ENCODE measurements at places on chromosomes 5 and 9.

GRCh38 chr5:96788112-96788749, 19.5 kb downstream of the ERAP1 start:
- DNase-seq: no peak

DNA sequence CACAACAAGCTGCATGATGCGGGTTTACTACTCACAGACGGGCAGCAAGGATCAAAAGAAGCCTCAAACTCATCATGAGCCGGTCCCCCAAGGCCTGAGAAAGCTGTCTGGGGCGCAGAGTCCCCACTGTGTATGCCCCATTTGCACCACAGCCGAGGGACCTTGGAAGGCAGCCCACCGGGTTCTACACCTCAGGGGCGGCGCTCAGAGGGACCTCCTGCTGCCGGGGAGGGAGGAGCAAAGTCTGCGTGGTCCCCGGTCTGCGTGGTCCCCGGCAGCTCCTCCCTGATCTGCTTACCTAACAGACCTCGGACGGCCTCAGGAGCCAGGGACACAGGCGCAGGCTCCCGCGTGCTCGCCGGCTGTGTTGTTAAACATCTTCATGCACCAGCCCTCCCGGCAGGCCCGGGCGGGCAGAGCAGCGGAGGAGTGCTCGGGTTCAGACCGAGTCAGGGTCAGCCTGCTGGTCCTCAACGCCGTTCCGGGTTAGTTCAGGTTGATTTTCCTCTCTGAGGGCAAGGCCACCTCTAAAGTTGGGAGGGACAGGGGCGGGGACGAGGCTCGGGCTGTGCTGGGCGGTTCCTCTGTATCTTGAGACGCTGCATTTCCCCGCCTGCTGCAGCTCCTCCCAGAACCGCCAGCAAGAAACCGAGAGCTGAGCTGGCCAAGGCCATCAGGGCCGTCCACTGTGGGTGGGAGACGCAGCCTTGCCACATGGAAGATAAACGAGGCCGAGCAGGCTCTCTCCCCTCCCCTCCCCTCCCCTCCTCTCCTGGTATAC, 74.6 kb downstream of the MRPL36 start:
- DNase-seq: no peak

- DNase-seq: no peak
Observed at GRCh38 chr5:18526792-18527405, 892.6 kb downstream of the TAF11L14 start.

DNA sequence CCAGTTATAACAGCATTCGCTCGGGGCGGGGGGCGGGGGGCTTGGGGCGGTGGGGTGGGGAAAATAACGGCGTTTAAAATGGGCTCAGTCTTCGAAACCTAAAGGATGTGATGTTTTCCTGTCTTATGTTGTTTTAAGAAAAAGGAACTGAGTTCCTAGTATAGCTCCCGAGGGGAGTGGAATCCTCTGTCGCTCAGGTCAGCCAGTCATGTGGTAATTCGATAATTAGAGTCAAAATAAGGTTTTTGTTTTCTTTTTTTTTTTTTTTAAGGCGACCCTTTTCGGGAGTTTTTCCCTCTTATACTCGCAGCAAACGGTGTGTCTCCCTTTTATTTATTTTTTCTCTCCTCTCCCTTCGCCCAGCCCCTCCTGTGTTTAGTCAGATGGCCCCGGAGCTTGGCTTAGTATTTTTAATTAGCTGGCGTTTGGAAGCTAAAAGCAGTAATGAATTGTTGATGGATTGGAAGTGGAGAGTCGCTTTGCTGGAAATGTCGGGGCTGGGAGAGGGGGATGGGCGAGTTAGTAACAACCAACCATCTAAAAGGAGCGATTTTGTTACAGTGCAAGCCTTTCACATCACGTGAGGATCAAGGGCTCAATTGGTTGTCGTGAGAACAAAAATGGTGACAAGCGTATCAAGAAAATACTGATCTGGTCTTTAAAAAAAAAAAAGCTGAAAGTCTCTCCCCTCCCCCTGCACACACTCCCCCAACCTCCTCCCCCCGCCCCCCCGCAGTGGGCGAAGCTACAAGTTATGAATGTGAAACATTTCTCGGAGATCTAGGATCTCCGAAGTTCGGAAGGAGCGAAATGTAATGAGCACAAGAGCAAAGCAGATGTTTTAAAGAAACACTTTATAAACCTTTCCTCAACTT, 714 bp upstream of the ZNF608 start:
- peak; percentile 49 for DNase-seq

DNA sequence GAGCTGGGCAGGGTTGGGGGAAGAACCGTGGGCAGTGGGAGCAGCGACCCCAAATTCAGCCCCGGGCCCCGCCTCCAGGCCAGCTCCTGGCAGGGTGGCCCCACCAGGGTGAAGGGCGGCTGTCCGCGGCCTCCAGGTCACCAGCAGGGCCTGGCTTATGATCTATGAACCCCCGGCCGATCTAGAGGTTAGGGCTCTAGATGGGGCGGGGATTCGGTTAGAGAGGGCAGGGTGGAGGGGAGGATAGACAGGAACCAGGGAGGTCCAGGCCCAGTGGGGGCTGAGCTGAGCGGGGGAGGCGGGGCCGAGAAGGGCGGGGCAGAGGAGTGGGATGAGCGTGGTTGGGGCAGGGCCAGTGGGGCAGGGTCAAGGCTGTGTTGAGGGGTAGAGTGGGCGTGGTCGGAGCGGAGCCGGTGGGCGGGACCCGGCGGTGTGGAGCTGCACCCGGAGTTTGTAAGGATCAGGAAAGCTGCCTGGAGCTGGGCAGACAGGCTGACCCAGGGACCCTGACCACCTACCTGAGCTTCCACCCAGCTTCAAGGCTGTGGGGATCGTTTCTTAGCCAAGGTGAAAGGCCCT, 29.3 kb upstream of the OBP2B start:
- DNase-seq: peak; percentile 88

DNA sequence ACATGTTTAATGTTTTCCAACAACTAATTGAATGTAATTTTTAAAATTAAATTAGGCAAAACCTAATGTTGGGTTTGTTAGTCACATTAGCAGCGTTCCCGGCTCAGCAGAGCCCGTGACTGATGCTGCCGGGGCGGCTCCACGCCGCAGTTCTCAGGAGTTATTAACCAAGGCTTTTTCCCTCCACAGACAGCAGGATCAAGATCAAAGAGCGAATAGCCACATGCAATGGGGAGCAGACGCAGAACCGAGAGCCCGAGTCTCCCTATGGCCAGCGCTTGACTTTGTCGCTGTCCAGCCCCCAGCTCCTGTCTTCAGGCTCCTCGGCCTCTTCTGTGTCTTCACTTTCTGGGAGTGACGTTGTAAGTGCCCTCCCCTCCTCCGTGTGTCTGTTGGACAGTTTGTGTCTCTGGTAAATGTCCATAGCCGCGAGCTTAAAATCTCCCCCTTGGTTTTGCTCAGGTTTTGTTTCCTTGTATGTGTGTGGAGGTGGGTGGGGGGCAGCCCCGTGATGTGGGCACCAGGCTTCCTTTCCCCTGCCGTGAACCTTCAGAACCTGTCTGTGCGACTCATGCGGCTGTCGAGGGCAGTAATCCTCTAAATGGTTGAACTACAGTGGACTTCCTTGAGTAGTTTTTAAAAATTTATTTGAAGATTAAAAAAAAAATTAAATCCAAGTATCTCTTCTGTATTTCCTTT, 37.1 kb downstream of the TENT4A start:
- DNase-seq: no peak

GRCh38 chr5:133897431-133897830, 71.0 kb downstream of the C5orf15 start:
- no peak for DNase-seq

- no peak for DNase-seq
Observed at GRCh38 chr9:123253204-123253603, 15.2 kb downstream of the STRBP start.

- DNase-seq: no peak
Observed at GRCh38 chr5:179230061-179230461, 115.2 kb downstream of the ADAMTS2 start.

GRCh38 chr5:14136228-14136627, 6.9 kb upstream of the TRIO start:
- no peak for DNase-seq

- DNase-seq: no peak
Observed at GRCh38 chr9:88187631-88188030, 49.4 kb upstream of the SPATA31C2 start.

DNA sequence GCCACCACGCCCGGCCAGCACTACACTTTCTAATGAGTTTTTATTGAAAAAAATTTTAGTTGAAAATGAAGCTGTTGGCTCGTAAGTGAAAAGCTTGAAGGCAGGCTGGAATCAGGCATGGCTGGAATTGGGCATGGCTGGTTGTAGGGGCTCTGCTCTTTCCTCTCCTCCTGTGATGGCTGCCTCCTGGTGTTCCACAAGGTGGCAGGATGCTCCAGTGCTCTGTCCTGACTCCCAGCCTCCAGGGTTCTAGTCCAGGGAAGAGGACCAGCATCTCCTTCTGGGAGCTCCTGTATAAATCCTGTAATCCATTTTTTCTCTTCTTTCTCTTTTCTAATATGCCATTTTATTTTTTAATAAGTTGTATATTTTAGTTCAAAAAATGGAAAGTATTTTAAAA, 57.2 kb upstream of the DHFR start:
- peak; percentile 31 for DNase-seq

DNA sequence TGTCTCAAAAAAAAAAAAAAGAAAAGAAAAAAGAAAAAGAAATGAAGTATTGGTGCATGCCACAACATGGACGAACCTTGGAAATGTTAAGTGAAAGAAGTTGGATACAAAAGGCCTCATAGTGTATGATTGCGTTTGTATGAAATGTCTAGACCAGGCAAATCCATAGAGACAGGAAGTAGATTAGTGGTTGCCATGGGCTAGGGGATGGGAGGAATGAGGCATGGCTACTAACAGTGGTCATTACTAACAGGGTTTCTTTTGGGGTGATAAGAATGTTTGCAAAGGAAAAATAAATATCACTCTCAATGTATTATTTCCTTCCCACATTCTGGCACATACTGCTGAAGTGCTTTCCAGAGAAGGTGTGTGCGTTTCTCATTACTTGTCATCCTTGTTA, 44.1 kb downstream of the UGCG start:
- no peak for DNase-seq

Measured in A549 (cell line).